Right ventricle myocardium superior (tissue), 1 donor: ENCODE measurements at places on chromosomes 2 and 18. TPM values are rescaled to one million over a fixed set of nuclear protein-coding genes. Genes with fewer than 3 reads are reported as not detected.

- no peak for DNase-seq
These were observed 129.4 kb downstream of the TNS1 start for GRCh38 chr2:217873371-217873770.

DNA sequence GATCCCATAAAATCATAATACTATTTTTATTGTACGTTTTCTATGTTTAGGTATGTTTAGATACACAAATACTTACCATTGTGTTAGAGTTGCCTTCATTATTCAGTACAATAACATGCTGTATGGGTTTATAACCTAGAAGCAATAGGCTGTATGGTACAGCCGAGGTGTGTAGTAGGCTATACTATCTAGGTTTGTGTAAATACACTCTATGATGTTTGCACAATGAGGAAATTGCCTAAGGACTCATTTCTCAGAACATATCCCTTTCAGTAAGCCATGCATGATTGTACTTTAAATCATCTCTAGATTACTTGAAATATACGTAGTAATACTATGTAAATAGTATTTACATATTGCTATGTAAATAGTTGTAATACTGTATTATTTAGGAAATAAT, 156.7 kb downstream of the CDCA7 start:
- no peak for DNase-seq

- no peak for DNase-seq
These were observed 14.9 kb downstream of the KIAA1328 start for GRCh38 chr18:36843784-36844183.

DNA sequence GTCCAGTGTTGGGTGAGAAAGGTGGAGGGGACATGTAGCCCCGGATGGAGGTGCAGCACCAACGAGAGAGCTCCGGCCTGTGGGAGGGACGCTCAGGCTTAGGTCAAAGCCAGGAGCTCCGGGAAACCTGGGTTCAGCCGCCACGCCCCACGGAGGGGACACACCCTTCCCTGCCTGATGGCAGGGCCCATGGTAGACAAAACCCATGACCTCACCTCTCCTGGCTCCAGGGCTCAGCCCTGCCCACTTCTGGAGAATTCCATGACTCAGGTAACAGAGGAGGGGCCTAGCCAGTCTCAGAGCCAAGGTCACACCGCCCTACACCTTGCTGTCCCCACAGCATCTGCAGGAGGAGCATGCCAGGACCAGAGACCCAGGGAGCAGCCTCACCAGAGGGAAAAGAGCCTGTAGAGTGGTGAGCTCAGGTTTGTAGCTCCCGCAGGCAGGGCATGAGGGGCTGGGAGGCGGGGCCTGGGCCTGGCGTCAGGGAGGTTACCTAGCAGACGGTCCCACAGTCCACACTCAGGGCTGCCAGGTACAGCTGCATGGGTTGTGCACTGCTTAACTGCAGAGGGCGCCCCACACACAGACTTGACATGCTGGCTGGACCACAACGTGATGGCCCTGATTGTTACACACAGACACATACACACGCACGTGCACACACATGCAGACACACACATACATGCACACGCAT, 70.8 kb upstream of the SMAD7 start:
- peak; percentile 68 for DNase-seq

DNA sequence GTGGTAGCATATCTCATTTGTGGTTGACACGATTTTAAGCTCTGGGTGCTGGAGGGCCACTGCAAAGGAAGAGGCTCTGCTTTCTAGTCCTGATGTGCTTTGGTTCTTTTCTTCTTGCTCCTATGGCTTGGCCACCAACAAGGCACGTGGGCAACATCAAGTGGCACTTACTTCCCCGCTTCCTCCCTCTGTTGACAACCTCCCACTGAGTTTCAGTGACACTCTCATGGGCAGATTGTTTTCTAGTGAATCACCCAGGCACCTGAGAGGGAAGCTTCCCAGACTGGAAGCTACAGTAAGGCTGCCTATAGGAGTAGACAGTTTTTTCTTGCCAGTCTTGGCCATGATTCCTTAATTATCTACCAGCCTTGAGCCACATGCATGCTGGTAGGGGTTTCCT, 89.0 kb downstream of the NBAS start:
- DNase-seq, result peak; percentile 40

- DNase-seq, result no peak
These were observed 107.6 kb upstream of the MSH2 start for GRCh38 chr2:47295131-47295980.

DNA sequence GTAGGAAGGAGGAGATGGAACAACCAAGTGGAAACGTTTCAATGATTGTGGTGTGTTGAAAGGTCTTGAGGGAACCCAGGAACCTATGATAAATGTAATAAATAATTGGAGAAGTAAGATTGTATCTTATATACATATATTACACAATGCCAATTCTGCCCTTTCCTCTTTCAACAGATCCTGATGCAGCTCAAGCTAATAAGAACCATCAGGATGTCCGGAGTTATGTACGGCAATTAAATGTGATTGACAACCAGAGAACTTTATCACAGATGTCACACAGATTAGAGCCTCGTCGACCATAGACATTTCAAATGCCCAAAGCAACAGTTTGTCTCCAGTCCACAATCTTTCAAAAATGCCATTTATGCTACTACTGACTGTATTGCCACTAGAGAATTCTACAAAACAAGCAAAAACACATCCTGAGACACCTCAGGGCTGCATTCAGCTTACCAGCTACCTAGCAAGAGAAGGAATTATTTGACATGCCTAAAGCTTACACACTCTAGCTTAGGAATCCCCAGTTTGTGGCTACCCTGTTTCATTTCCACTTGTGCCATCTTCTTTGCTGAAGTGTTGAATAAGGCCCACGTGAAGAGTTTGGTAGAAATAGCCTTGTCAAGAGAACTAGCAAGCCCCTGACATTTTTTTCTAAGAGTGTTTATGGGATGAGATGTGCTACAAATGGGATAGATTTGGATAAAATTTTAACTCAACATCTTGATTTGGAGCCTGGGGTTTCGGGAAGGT, 24.0 kb upstream of the MAP3K20 start:
- DNase-seq, result no peak

GRCh38 chr2:44822174-44822573, 119.3 kb upstream of the SIX3 start:
- DNase-seq, result no peak

DNA sequence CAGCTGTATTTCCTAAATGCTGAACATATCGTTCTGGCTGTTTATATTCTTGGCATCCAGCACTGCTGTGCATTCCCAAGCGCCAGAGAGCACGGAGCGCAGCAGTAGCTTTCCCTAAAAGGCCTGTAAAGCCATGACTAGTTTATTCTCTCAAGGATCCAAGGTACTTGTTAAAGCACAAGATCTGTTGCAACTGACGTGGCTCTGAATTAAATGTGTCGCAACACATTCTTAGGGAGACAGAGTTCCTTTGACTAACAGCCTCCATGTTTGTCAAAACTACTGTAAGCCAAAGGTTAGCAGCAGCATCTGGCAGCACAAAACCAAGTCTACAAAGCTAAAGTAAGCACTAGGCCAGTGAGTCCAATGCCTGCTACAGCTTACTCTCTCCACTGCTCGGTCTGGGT, 188.6 kb upstream of the FN1 start:
- peak; percentile 43 for DNase-seq

DNA sequence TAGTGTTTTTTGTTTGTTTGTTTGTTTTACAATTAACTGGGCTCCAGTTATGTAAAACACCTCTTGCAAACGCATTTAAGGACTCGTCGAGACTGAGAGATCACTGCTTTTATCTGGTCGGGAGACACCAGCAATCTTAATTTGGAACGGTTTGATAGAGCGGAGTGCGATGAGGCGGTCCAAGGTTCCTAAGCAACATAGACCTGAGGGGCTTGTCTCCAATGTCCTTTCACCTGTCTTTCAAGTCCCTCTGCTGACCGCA, 729 bp upstream of the SELENOI start:
- no peak for DNase-seq

- peak; percentile 1 for DNase-seq
These were observed 103.6 kb downstream of the KLHL29 start for GRCh38 chr2:23488584-23488983.

GRCh38 chr2:61135510-61135909, 26.5 kb upstream of the C2orf74 start:
- no peak for DNase-seq

DNA sequence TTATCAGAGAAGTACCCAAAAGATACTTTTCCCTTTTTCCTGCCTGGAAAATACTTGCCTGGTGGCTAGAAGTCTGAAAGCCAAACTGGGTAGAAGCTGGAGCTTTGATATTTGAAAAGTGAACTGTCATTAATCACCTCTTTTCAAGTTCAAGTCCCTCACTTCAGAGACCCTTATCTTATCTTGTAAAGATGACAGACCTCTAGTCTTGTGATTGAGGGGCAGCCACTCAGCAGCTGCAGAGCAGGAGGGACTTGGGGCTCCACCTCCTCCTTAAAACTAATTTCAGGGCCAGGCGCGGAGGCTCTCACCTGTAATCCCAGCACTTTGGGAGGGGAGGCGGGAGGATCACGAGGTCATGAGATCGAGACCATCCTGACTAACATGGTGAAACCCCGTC, 64.2 kb upstream of the CDCA7 start:
- no peak for DNase-seq

- DNase-seq, result no peak
These were observed 67.3 kb downstream of the CTNNA2 start for GRCh38 chr2:79580175-79580574.

DNA sequence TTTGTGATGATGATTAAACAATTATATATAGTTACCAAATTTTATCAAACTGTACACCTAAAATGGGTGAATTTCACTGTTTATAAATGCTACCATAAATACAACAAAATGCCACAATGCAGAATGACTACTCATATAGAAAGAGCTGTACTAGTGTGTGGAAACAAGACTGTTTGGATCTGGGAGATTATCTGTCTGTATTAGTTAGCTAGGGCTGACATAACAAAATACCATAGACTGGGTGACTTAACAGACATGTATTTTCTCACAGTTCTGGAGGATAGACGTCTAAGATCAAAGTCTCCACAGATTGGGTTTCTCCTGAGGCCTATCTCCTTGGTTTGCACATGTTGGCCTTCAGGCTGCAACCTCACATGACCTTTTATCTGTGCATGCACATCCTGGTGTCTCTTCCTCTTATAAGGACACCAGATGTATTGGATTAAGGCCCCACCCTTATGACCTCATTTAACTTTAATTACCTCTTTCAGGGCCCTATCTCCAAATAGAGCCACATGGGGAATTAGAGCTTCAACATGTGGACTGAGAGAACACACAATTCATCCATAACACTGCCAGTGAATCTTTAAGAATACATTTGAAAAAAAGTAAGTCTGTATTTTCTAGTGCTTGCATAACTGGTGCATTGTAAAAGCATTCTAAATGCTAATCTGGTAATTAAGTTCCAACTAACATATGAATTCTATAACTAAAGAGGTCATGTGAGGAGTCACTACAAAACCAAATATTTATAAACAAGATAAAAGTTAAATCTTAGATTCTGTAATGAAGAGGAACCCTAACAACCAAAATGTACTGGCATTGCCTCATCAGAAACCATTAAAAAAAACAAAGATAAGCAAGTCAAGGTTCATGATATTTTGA, 699.6 kb downstream of the NYAP2 start:
- no peak for DNase-seq

DNA sequence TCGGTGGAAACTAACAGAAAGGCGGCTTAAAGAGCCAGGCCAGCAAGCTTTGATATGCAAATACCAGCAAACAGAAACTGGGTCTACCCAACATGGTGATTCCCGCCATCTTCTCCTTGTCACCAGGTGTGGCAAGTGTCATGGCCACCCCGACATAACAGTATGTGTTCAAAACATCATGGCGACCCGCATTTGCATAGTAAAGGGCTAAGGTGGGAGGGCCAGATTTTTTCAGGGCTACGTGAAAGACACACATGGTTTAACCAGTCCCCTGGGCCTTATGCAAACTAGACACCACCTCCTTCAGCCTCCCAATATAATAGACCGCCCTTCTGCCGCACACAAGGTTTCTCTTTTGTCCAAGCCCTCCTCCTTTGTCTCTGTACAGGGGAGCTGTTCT, 260.4 kb downstream of the METTL4 start:
- no peak for DNase-seq

GRCh38 chr18:78293540-78293939, 686.1 kb upstream of the SALL3 start:
- DNase-seq, result no peak

- no peak for DNase-seq
These were observed 27.9 kb upstream of the AGFG1 start for GRCh38 chr2:227443889-227444568.

GRCh38 chr2:194616334-194616733, 1040.7 kb upstream of the SLC39A10 start:
- no peak for DNase-seq

DNA sequence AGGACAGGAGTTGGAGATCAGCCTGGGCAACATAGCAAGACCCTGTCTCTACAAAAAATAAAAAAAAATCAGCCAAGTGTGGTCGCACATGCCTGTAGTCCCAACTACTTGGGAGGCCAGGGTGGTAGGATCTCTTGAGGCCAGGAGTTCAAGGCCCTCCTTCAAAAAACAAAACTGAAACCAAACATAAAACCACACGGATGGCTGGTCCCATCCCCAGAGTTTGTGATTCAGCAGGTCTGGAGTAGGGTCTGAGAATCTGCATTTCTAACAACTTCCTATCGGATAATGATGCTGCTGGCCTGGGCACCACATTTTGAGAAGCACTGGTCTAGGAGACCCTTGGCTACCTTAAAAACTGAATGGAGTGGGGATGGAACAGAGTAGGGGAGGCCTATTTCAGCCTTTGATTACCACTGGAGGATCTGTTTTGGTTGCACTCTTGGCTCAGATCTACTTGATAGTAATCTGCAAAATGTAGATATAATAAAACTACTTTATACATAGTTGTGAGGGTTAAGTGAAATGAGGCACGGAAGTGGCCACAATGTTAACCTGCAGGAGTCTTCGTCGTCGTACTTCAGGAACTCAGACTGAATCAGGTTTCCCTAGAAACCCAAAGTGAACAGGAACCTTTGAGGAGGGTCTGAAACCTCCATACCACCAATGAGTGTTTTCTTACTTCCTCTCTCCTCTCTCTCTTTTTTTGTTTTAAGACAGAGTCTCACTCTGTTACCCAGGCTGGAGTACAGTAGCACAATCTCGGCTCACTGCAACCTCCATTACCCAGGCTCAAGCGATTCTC, 25.5 kb upstream of the NFE2L2 start:
- DNase-seq, result no peak

- no peak for DNase-seq
These were observed 95.2 kb downstream of the EPB41L5 start for GRCh38 chr2:120108049-120108448.

GRCh38 chr2:64114912-64115277, 29.3 kb downstream of the PELI1 start:
- DNase-seq, result no peak

DNA sequence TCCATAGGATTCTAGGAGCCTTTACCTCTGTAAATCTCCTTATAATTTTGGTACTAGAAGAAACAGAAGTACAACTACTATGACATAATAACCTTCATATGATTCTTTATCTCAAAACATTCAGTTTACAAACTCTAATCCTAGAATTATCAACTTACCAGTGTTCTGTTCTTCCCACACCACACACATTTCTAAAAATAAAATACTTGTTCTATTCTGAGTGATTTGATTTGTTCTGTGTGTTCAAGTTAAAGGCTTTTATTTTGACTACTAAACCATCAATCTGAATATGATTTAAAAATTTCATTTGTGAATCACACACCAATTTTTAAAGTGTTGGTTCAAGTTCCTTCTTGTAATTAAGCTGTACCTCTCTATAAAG, 16.0 kb downstream of the CYTIP start:
- no peak for DNase-seq

LYPD6 gene
- 0.13 TPM for total RNA-seq

CCDC148 gene
- 1.0 TPM for total RNA-seq

CTLA4 gene
- total RNA-seq, result 0.22 TPM

MSTN gene
- not detected for total RNA-seq

COL6A3 gene
- total RNA-seq, result 64.9 TPM

FSIP2 gene
- 0.13 TPM for total RNA-seq

RAX gene
- total RNA-seq, result not detected

ADAM23 gene
- total RNA-seq, result 58.9 TPM

LCT gene
- total RNA-seq, result not detected
